ENCODE measurements at places on chromosomes 4 and X. TPM values are rescaled to one million over a fixed set of nuclear protein-coding genes. Genes with fewer than 3 reads are reported as not detected.
A peak's percentile ranks its signal among the peaks of the same experiment; 100 is the strongest.

SUPT20HL2 gene
- not detected for total RNA-seq

- peak; percentile 75 for DNase-seq
Measured at GRCh38 chr4:15779306-15779705, 1.2 kb downstream of the CD38 start.

DNA sequence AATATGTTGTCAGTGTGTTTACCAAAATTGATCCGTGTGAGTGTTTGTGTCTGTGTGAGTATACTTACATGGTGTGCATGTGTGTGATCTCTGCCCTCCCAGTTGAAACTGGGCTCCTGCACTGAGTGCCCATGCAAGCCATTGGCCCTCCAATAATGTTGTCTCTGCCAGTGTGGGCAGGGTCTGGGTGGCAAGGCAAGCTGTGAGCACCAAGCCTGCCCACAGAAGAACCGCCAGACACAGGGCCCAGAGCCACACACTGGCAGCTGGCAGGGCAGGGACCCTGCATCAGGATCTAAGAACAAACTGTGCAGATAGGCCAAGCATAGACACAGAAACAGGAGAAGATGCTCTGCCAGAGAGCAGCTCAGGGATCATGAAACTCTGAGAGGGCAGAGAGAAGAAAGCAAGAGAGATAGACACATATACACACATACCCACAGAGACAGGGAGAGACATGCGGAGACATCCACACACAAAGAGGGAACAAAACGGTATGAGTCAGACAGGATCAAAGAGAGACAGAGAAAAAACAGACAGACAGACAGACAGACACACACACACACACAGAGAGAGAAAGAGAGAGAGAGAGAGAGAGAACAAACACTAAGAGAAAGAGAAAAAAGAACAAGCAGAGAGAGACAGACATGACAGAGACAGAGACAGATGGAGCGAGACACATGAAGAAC is 555.0 kb downstream of the MID1IP1 start:
- no peak for DNase-seq

GRCh38 chr4:153233761-153234371 is 29.6 kb downstream of the TRIM2 start:
- no peak for DNase-seq

DNA sequence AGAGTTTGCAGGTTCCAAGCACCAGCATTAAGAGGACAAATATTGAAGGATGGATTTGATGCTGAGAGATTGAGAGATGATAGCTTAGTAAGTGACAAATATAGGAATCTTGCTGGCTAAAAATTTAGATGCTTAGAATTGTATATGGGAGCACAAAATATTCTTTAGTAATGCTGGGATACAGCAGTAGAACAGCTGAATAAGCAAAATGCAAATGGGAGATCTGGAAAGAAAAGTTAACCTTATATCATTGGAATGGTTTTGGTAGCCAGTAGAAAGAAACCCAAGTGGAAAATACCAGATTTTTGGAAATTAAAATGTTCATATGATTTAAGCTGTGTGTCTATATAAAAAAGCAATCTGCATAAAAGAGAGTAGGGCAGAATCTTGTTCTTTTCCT is 308.6 kb upstream of the CPEB2 start:
- DNase-seq, result no peak

TBC1D9 gene
- 36.0 TPM for total RNA-seq

PAGE4 gene
- not detected for total RNA-seq

- no peak for DNase-seq
Measured at GRCh38 chr4:112951362-112952312, 97.8 kb upstream of the ANK2 start.

GRCh38 chr4:38654273-38654672 is 9.7 kb upstream of the KLF3 start:
- peak; percentile 58 for DNase-seq

- DNase-seq, result no peak
Measured at GRCh38 chr4:94507708-94508107, 56.0 kb downstream of the PDLIM5 start.

GRCh38 chr4:141131723-141132071 is 1.6 kb downstream of the RNF150 start:
- no peak for DNase-seq

GRCh38 chr4:156865451-156865850 is 106.1 kb downstream of the PDGFC start:
- DNase-seq, result no peak

C4orf51 gene
- total RNA-seq, result 5.0 TPM
